ENCODE measurements at places on chromosomes 16 and 17. TPM values are rescaled to one million over a fixed set of nuclear protein-coding genes. Genes with fewer than 3 reads are reported as not detected.

Gene BAIAP3
- 131 TPM for total RNA-seq

Gene KRT40
- total RNA-seq = not detected

Gene RHBDL1
- 28.3 TPM for total RNA-seq

Gene CRHR1
- 19.9 TPM for total RNA-seq
